Activated CD4-positive, alpha-beta memory T cell treated with anti-CD3 and anti-CD28 coated beads, Interleukin-2, amount 10 ng/mL, durations not matched to agents 7 days and 5 days (primary cell): ENCODE measurements at places on chromosomes 6 and 20. TPM values are rescaled to one million over a fixed set of nuclear protein-coding genes. Genes with fewer than 3 reads are reported as not detected.

DPPA5 gene
- total RNA-seq = not detected

HLA-DOA gene
- 4.1 TPM for total RNA-seq

PAK5 gene
- total RNA-seq = not detected

TINAG gene
- total RNA-seq = not detected

EYS gene
- not detected for total RNA-seq

SLC22A16 gene
- total RNA-seq = not detected

MAVS gene
- 31.6 TPM for total RNA-seq

SERPINB6 gene
- 20.1 TPM for total RNA-seq

CNR1 gene
- not detected for total RNA-seq

FNDC1 gene
- not detected for total RNA-seq
